ENCODE measurements at places on chromosomes 12 and 14. TPM values are rescaled to one million over a fixed set of nuclear protein-coding genes. Genes with fewer than 3 reads are reported as not detected.

GRCh38 chr12:41706376-41706775 lies 438.3 kb downstream of the GXYLT1 start:
- no peak for DNase-seq

DNA sequence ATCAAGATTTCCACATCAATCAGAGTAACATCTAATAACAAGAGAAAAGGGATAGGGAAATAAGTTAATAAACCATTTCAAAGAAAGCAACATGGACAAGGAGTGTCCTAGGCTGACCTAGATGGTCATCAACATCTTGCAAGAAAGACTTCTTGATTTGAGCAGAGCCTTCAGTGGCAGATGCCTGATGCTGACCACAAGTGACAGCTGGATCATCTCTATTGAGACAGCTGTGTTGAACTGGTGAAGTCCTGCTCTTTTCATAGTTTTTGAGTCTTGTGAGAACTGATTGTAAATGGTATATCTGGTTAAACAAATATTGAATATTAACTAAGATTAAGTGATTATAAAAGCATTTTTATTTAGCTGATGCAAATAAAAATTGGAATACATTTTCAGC lies 1083.6 kb upstream of the LRFN5 start:
- no peak for DNase-seq

DNA sequence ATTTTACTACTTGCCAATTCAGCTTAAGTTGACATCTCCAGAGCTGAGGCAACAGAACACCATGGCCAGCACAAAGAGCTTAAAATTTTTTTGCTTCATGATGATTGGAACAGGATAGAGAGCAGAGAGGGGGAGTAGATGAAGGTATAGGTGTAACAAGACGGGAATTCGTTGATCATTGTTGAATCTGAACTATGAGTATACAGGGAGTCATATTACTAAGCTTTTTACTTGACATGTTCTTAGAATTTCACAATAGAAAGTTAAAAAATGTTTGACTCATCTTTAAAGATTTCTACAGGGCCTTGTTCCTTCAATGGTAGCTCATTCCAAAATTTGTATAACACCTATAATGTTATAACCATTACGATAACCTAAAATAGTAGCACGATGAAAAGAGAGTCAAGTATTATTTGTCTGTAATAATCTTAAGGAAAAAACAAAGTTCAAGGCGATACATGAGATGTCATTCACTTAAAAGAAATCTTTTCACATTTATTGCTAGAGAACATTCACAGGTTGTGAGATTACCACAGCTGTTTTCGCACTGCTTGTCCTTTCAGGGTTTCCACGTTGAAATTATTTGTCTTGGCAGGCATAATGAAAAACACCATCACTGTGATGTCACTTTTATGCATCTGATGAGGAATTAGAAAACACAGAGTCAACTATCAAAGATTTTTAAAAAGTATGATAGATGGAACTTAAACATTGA lies 33.9 kb downstream of the SPX start:
- no peak for DNase-seq

ALDH1L2 gene
- total RNA-seq, result 14.3 TPM

GRCh38 chr12:124923905-124924734 lies 9.7 kb upstream of the UBC start:
- DNase-seq, result no peak

- no peak for DNase-seq
Observed at GRCh38 chr14:86574778-86575129, 1044.8 kb downstream of the FLRT2 start.

ZFYVE1 gene
- 8.5 TPM for total RNA-seq

DNA sequence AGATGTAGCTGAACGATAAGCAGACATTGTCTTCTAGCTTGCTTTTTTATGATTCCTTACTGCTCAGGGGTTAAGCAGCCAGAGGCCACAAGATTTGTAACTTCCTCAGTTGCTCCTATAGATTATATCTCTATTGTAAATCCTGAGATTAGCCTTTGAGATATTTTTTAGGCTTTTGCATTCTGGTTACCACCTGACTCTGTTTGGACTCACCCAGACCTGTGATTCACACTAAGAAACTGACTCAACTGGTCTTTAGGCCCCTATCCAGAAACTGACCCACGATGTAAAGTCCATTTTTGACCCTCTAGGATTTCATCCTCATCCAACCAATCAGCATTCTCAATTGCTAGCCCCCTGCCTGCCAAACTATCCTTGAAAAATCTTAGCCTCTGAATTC lies 194.4 kb downstream of the RASSF9 start:
- no peak for DNase-seq

- DNase-seq, result no peak
Observed at GRCh38 chr12:115722181-115722580, 555.3 kb downstream of the MED13L start.
